Fibroblast of the aortic adventitia (primary cell): ENCODE measurements at places on chromosomes 2 and 18. TPM values are rescaled to one million over a fixed set of nuclear protein-coding genes. Genes with fewer than 3 reads are reported as not detected.

EPHA4 gene
- 13.9 and 26.7 TPM in 2 replicates for total RNA-seq

MERTK gene
- 0.65 and 2.4 TPM in 2 replicates for total RNA-seq

RASGRP3 gene
- total RNA-seq: 5.9 and 7.8 TPM in 2 replicates

- DNase-seq: peak; percentile 14
Observed at GRCh38 chr18:36451454-36452251, 154.1 kb downstream of the FHOD3 start.

- DNase-seq: no peak
Observed at GRCh38 chr18:6679201-6679600, 50.3 kb upstream of the ARHGAP28 start.

DNA sequence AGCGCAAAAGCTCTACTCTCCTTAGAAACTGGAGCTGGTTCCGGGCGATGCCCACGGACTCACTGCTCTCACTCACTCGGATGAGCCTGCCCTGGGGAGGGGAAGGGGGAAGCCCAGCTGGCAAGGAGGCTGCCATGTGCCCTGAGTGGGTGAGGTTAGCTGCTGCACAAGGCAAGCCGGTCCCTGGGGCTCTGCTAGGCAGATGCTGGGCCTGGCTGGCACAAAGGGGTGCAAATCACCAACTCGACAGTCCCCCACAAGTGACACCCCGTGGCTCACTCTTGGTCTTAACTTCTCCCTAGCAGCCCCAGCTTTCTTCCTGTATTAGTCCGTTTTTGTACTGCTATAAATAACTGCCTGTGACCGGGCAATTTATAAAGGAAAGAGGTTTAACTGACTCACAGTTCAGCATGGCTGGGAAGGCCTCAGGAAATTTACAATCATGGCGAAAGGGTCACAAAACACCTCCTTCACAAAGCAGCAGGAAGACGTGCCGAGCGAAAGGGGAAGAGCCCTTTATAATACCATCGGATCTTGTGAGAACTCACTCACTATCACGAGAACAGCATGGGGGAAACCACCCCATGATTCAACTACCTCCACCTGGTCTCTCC is 33.2 kb downstream of the ADCY3 start:
- no peak for DNase-seq
